Diencephalon (tissue), 1 donor: ENCODE measurements at places on chromosomes 11 and 22. TPM values are rescaled to one million over a fixed set of nuclear protein-coding genes. Genes with fewer than 3 reads are reported as not detected.

Gene TREH
- not detected for total RNA-seq

Gene C11orf42
- not detected for total RNA-seq

Gene NPAT
- total RNA-seq: 36.2 TPM

Gene GVQW3
- 39.0 TPM for total RNA-seq

Gene MOGAT2
- not detected for total RNA-seq

Gene SYCE3
- total RNA-seq: not detected

Gene CSNK2A3
- 6.9 TPM for total RNA-seq

Gene APOA1
- total RNA-seq: 1.4 TPM
